ENCODE measurements at places on chromosomes 7 and 10.

DNA sequence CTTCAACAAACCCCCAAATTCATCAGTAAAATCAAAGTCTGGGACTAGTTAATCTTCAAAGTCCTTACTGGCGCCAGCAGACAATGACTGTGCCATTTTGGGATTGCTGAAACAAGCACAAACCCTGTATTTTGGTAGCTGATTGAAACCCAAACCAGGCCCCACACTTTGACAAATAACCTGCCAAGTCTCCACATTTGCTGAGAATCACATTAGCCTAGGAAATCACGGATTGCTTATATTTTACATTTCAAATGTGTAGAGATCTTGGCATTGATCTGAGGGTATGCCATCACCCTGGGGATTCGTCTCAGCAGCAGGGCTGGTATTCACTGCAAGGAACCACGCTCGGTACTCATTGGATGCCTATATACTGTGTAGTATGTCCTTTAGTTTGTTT, 501.1 kb downstream of the CALN1 start:
- no peak for DNase-seq

- DNase-seq: no peak
These were observed 32.4 kb downstream of the MBL2 start for GRCh38 chr10:52740155-52740549.

GRCh38 chr10:126233182-126234148, 154.8 kb downstream of the ADAM12 start:
- no peak for DNase-seq

DNA sequence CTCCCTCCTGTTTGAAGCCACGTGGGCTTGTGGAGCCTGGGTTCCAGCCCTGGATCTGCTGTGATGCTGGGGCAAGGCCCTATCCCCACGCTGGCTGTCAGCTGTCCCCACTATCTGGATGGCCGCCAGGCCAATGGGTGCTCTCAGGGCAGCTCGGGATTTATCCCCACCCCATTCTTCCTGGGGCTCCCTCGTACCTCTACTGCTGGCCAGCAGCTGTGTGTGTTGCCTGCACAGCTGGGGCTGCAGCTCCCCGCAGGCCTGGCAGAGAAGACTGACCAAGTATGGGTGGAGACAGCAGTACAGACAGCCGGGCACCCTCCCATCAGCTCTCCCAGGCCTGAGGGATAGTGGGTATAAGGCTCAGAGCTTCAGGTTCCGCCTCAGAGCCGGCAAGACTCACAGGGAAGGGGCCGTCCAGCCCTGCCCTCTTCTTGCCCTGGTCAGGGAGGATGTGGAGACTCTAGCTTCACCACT, 13.6 kb downstream of the CLIP2 start:
- no peak for DNase-seq

- no peak for DNase-seq
These were observed 201.8 kb downstream of the EBF3 start for GRCh38 chr10:129761981-129762956.

DNA sequence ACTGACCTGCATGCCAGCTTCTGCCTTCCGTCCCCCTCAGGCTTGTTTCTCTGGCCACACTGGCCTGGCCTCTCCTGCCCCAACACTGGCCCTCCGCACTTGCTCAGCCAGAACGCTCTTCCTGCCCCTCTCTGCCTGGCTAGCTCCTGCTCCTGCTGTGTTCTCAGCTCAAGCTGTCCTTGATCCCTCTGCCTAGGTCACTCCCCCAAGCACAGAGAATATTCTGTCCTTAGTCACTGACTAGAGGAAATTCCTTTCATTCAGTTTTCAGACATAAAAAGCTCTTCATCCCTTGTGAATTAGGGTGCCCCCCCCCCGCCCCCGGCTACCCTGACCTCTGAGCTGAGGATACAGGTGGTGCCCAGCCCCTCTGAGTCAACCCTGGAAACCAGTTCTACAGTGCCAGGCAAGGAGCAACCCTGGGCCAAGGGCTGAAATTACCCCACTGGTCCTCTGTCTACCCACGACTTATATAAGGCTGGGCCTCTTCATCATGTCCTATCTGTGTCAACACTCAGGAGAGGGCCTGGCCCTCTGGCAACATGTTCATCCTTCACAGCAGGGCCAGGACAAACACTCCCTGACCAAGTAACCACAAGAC, 6.6 kb upstream of the SGPL1 start:
- no peak for DNase-seq

All from NCI-H526 treated with DMSO at 0.1 percent for 48 hours (cell line).